ENCODE measurements at places on chromosomes 5 and 9.

- no peak for DNase-seq
Observed at GRCh38 chr9:80878556-80878955, 810.8 kb downstream of the TLE1 start.

GRCh38 chr5:168773226-168773625 is 194.1 kb upstream of the PANK3 start:
- no peak for DNase-seq

GRCh38 chr5:138337685-138338410 is at the start of gene FAM53C:
TSS of gene FAM53C (plus strand) at chr5:138338266. CDS start at chr5:138341336, 3,070 bp downstream.
- peak; percentile 98 for DNase-seq

GRCh38 chr9:70412832-70413463 is 1.5 kb downstream of the KLF9 start:
- DNase-seq: peak; percentile 51

DNA sequence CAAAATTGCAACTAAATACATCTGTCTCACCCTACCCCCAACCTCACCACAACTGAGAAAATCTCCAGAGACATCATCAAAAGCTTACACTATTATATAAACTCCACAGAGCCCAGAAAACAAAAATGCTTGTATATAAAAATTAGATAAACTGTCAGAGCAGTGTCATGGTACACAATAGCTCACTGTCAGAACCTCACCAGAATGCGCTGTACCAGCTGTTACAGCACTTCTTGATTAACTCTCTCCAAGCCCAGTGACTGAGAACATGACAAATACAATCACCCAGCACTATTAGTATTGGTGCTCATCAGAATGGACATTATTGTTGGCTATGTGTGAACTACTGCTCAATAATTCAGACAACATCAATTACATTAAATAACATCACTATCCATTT is 65.7 kb downstream of the ZDHHC21 start:
- DNase-seq: no peak

DNA sequence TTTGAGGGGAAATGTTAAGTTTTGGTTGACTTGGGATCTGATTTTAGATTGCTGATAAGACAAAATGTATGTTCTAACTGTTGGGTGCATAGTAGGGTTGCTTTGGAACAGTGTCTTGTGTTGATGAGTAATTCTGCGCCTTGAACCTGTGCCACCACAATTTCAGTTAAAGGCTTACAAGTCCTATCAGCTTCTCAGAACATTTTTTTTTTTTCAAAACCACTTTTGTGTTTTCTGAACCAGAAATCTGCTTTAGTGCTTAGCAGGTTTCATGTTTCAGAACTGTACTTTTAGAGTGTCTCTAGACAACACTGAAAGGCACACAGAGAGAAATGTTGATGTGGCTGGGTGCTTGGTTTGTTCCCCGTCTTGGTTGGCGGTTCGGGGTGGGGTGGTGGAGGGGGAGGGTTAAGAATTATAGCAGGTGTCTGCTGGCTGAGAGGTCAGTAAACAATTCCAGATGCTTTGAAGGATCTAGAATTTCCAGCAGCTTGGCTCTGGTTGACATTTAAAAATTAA is 84.6 kb downstream of the ANKRD55 start:
- DNase-seq: no peak
